ENCODE measurements at places on chromosomes 1 and 21. TPM values are rescaled to one million over a fixed set of nuclear protein-coding genes. Genes with fewer than 3 reads are reported as not detected.

GRCh38 chr1:40595623-40596022 lies 64.2 kb downstream of the ZNF684 start:
- no peak overlapping the region for H3K4me3 ChIP-seq
- H3K27ac ChIP-seq: no peak overlapping the region
- no peaks in the 10 kb centered on the region for H3K27me3 ChIP-seq
- H3K4me1 ChIP-seq: no peaks in the 10 kb centered on the region
- DNase-seq: no peak
- H3K36me3 ChIP-seq: no peaks in the 10 kb centered on the region

DNA sequence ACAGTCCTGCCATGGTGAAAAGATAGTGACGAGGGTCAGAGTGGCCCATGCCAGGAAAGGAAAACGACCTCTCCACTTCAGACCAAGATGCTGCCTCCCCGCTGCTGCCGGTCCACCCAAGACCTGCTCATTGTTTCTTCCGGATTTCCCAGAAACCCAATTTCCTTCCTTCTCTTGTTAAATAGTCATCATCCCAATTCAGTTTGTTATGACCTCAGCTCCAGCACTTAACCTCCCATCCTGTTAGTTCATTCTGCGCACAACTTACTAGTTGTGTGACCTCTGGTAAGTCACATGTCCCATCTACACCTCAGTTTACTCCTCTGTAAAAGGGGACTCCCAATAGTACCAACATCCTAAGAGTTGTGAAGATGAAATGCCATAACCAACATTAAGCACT lies 29.9 kb upstream of the PPP1R15B start:
- H3K36me3 ChIP-seq: no peaks in the 10 kb centered on the region
- H3K27ac ChIP-seq: no peak overlapping the region
- no peaks in the 10 kb centered on the region for H3K4me1 ChIP-seq
- no peaks in the 10 kb centered on the region for H3K27me3 ChIP-seq
- DNase-seq: no peak

DNA sequence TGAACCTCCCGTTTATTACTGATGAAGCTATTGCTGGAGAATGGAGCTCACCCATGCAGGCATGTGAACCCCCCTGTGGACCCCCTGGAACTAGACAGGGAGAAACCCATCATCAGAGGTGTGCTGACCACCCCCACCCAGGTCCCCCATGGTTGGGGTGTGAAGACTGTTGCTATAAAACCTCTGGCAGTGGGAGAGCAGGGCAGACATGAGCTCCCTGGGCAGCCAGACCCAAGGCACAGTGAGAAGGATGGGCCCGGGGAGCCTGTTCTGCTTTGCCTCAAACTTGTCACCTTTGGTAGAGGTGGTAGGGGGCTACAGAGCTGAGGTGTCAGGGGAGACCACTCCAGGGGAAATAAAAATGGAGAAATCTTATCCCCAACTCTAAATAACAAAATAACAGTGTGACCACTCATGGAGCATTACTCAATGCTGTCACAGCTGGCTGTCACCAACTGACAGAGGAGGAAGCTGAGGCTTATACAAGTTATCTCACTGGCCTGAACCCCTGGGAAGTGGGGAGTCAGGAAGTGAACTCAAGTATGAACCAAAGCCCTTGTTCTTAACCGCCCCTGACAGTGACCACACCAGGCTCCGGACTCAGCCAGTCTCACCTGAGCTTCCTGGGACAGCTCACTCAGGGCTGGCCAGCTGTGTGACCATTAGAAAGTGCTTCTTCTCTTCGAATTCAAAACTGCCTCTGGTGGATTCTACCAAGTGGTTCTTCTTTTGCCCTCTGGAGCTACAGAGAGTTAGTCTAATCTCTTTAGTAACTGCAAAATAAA lies 698.8 kb downstream of the MATN1 start:
- DNase-seq: no peak
- no peaks in the 10 kb centered on the region for H3K4me1 ChIP-seq

GRCh38 chr1:2134621-2135307 lies 59.8 kb downstream of the FAAP20 start:
- no peaks in the 10 kb centered on the region for H3K27me3 ChIP-seq
- H3K4me1 ChIP-seq: peaks cover 2% of the 10 kb centered on the region
- H3K36me3 ChIP-seq: no peaks in the 10 kb centered on the region
- DNase-seq: no peak

DNA sequence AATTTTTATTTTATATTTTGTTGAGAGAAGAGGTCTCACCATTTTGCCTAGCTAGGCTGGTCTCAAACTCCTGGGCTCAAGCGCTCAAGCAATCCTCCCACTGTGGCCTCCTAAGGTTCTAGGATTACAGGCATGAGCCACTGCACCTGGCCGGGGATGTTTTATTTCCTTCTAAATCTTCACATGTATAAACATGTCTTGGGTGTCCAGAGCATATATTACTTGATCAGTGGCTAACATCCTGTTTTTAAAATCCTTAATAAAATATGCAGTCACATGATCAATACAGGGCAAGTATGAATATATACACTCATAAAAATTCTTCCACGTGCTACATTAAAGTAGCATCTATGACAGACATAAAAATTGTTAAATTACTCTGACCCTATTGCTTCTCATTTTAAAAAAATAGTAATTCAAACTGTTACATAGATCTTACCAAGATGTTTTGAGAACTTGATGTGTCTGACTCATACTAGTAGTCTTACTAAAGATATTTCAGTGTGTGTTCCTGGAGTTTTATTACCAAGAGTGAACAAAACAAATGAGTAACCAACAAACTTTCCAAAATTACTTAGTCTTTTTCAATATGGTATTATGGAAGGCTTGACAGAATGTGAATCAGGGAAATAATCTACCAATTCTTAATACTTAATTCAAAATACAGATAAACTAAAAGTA lies 222.5 kb downstream of the SLC45A1 start:
- H3K4me1 ChIP-seq: peaks cover 6% of the 10 kb centered on the region
- H3K27me3 ChIP-seq: no peaks in the 10 kb centered on the region
- H3K36me3 ChIP-seq: no peaks in the 10 kb centered on the region
- no peak for DNase-seq
- no peak overlapping the region for H3K27ac ChIP-seq

GRCh38 chr1:245110406-245110805 lies 44.4 kb upstream of the KIF26B start:
- no peak overlapping the region for H3K27ac ChIP-seq
- H3K36me3 ChIP-seq: no peaks in the 10 kb centered on the region
- no peaks in the 10 kb centered on the region for H3K27me3 ChIP-seq
- DNase-seq: no peak

- no peak for DNase-seq
- no peak overlapping the region for H3K27ac ChIP-seq
- no peaks in the 10 kb centered on the region for H3K36me3 ChIP-seq
- H3K4me3 ChIP-seq: no peak overlapping the region
- no peaks in the 10 kb centered on the region for H3K27me3 ChIP-seq
- peaks cover 1% of the 10 kb centered on the region for H3K4me1 ChIP-seq
These were observed 4.4 kb upstream of the ALG6 start for GRCh38 chr1:63363014-63363413.

TMEM240 gene
- not detected for polyA plus RNA-seq

GRCh38 chr1:110265186-110265585 lies 55.1 kb downstream of the KCNC4 start:
- H3K27me3 ChIP-seq: no peaks in the 10 kb centered on the region
- peaks cover 1% of the 10 kb centered on the region for H3K4me1 ChIP-seq
- no peak overlapping the region for H3K27ac ChIP-seq
- no peak overlapping the region for H3K4me3 ChIP-seq
- no peaks in the 10 kb centered on the region for H3K36me3 ChIP-seq

DNA sequence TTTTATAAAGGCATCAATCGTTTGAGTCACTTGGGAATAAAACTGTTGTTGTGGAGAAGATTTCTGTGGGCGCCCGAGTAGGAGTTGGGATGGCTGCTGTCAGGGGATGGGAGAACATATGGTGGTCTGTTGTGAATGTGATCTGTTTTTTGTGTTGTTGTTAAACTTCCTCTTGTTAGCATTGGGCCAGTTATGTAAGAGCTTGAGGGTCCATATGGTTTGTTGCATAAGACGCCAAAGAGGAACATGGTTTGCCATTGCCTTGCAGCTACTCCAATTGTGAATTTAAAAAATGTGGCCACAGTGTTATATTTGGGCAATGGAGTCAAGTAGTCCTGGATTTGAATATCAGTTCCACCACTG lies 136.1 kb upstream of the JUN start:
- peaks cover 5% of the 10 kb centered on the region for H3K4me1 ChIP-seq
- no peaks in the 10 kb centered on the region for H3K36me3 ChIP-seq
- H3K27me3 ChIP-seq: no peaks in the 10 kb centered on the region
- H3K4me3 ChIP-seq: no peak overlapping the region

GRCh38 chr1:20212685-20213331 lies 26.5 kb upstream of the PLA2G2C start:
- no peak overlapping the region for H3K4me3 ChIP-seq
- no peak overlapping the region for H3K27ac ChIP-seq
- DNase-seq: peak; percentile 57

CFHR5 gene
- polyA plus RNA-seq: not detected

GRCh38 chr21:36149788-36150711 lies 6.6 kb upstream of the DOP1B start:
- no peaks in the 10 kb centered on the region for H3K36me3 ChIP-seq
- DNase-seq: no peak
- H3K4me3 ChIP-seq: no peak overlapping the region
- no peak overlapping the region for H3K27ac ChIP-seq
- no peaks in the 10 kb centered on the region for H3K27me3 ChIP-seq

TFF3 gene
- 1.3 TPM for polyA plus RNA-seq

- DNase-seq: no peak
- H3K27me3 ChIP-seq: no peaks in the 10 kb centered on the region
- H3K36me3 ChIP-seq: no peaks in the 10 kb centered on the region
- H3K4me1 ChIP-seq: no peaks in the 10 kb centered on the region
- H3K4me3 ChIP-seq: no peak overlapping the region
These were observed 129.8 kb downstream of the TBX19 start for GRCh38 chr1:168410464-168410863.

GRCh38 chr1:58869638-58870297 lies 85.9 kb upstream of the JUN start:
- no peak for DNase-seq
- no peak overlapping the region for H3K27ac ChIP-seq
- no peak overlapping the region for H3K4me3 ChIP-seq
- no peaks in the 10 kb centered on the region for H3K36me3 ChIP-seq
- peaks cover 2% of the 10 kb centered on the region for H3K27me3 ChIP-seq

PAPPA2 gene
- 0.01 TPM for polyA plus RNA-seq

DNA sequence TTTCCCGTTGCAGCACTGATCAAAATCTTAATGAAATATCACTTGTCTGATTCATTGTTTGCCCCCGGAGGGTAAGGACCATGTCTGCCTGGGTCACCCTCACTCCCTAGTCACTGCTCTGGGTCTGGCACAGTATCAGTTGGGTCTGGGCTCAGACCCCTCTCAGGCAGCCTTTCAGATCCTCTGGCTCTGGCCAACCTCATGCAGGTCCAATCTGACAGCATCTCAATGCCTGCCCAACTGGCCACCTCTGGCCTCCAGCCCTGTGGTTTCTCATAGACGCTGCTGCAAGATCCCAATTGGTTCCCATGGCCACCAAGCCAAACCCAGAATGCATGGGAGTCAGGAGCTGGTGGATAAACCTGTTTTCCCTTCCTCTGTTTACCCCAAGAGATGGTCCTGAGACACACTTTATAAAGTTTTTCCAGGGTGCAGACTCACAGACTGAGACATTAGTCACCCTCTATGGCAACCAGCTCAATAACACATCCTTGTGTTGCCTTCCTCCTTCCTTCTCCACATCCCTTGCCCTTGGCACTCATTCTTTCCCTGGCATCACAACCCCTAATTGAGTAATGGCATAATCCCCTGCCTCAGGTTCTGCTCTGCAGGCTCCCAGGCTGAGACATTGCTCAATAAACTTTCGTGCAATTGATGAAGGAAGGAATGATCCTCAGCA lies 199.2 kb downstream of the GRIK3 start:
- no peaks in the 10 kb centered on the region for H3K36me3 ChIP-seq
- H3K27ac ChIP-seq: no peak overlapping the region
- no peak for DNase-seq
- no peak overlapping the region for H3K4me3 ChIP-seq
- H3K4me1 ChIP-seq: no peaks in the 10 kb centered on the region
